ENCODE measurements at places on chromosomes 3 and 15.

GRCh38 chr3:127206154-127206553 is 13.2 kb downstream of the PRR23E start:
- no peak for DNase-seq

GRCh38 chr3:27165321-27165721 is 203.9 kb downstream of the NEK10 start:
- no peak for DNase-seq

DNA sequence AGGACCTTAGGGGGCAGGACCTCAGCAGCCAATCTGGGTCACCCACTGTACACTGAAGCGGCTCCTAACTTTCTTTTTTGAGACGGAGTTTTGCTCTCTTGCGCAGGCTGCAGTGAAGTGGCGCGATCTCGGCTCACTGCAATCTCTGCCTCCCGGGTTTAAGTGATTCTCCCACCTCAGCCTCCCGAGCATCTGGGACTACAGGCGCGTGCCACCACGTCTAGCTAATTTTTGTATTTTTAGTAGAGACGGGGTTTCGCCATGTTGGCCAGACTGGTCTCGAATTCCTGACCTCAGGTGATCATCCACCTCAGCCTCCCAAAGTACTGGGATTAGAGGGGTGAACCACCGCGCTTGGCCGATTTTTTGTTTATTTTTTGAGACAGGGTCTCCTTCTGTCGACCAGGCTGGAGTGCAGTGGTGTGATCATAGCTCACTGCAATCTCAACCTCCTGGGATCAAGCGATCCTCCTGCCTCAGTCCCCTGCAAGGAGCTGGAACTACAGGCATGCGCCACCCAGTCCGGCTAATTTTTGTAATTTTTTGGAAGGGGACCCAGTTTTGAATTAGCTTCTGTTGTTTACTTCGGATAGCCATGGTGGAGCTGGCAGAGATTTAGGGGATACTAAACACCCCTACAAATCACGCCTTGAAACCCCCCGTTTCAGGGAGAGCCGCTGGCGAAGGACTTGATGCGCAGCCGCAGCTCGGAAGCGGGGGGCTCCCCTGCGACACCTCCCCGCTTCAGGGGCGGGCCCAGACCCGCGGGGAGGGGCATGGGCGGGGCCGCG is 1.5 kb upstream of the CLK3 start:
- no peak for DNase-seq

DNA sequence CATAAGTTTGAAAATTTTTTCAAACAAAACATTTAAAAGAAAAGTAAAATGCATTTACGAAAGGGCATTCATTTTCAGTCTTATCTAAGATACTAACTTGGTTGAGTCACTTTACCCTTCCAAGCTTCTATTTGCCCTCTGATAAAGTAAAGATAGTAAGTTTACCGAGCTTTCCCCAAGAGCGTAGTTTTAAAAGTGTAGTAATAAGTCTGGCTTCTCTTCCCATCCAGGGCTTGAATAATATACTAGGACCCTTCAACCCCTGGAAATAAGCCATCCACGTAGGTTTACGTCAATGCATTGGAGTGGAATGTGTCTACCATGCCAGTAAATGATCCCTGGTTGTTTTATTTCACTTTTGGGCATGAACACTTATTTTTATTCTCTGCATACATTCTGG is 608.3 kb downstream of the NTRK3 start:
- DNase-seq, result no peak

DNA sequence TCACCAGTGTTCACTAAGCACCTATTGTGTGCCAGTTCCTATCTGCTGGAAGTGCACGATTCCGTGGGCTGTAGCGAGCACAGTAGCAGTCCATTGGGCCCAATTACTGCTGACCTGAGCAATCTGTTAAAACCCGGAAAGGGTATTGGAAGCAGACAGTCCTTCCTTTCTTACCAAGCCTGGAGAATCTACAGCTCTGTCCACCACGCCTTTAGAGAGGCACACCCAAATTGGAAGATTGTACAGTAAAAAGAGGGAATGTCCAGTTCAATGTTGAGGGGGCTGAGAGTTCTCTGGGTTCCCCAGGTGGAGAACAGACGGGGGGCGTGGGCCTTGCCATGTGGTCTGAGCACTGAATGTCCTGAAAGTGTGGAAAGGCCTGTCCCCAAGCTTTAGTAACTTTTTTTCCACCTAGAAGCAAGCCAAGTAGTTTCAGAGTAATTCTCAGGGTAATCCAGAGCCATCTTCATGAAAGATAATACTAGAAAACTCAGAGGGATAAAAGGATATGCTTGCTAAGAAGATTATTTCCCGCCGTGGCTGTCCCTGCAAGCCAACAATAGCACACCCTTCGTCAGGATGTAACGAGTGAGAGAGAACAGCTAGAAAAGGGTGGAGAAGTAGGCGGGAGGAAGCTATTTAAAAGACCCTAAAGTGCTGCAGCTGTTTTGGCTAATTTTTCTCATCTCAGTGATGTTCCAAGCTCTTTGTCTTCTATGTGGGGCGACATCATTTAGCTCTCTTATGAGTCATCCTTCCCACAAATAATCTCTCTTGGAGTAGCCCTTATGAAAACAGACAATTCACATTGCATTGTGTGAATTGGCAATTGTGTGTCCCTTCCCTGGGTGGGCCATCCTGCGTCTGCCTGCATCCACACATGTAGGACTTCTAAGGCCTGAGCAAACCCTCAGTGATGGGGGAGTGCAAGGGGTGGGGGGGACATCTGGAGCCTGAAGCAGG is 181.0 kb downstream of the ATG7 start:
- DNase-seq, result no peak

- DNase-seq, result peak; percentile 37
Observed at GRCh38 chr3:155753038-155753639, 8.3 kb upstream of the PLCH1 start.

DNA sequence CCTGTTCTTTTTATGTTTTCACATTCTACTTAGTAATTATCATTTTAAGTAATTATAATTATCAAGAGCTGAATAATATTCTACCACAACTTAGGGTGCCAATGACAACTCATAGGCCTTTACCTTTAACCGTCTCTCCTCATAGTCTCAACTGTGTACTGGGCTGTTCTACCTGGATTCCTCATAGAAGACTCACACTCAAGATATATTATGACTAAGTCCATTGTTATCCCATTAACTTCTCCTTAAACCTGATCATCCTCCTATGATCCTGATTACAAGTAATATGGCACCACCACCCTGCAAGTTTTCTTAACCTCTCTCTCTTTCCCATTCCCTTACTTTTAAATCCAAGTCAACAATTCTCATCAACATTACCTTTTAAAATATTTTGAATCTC is 285.9 kb upstream of the VEPH1 start:
- DNase-seq, result no peak

GRCh38 chr3:186080849-186081438 is 27.9 kb downstream of the ETV5 start:
- no peak for DNase-seq

DNA sequence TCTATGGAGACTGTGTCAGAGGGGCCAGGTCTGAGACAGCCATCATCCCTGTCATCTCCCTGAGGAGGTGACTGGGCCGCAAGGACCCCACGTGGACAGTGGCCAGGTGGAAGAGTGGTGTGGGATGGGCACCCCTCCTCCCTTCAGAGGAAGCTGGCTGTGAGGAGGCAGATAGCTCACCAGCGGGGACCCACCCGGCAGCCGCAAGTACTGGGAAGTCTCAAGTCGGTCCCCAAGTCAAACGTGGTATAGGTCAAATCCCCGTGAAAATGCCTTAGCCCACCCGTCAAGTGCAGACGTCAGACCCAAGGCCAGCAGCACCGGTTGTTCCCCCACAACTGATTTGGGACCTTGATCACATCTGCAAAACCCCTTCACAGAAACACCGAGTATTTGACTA is 12.3 kb upstream of the KLF13 start:
- no peak for DNase-seq

GRCh38 chr15:45468294-45468693 is 54.3 kb downstream of the SLC30A4 start:
- no peak for DNase-seq

DNA sequence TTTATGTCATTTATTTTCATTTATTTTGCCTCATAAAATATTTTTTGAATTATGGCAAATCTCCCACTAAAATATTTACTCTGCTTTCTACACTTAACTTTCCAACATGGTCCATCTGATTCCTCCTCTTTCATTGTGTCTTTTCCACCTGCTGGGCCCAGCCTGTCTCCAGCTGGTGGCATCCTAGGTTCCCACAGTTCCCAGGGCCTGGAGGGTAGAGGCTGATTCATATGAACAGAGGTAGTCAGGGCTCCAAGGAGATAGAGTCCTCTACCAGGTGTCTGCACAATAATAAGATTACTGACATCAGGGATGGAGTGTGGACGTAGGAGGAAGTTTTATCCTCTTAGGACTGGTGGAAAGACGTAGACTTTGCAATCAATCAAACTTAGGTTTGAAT is 14.3 kb downstream of the ZBTB38 start:
- DNase-seq, result no peak

DNA sequence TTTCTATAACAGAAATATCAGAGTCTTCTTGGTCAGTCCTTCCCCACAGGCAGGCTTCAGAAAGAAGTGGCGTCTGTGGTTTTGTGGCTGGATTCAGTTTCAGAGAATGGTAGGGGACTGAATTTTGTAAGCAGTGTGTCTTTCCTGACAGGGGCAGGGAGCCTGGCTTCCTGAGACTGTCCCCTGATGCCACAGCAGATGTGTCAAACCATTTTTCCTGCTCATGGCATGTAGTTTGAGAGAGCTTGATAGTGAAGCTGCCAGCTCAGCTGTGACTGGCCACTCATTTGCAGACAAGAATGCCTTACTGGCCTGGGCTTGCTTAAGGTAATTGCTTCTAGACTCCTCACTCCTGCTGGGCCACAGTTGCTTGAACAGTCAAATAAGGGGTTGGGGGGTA is 26.4 kb downstream of the LARS2 start:
- DNase-seq, result no peak

- DNase-seq, result peak; percentile 2
Observed at GRCh38 chr15:23038726-23039142, 635 bp downstream of the TUBGCP5 start.

- no peak for DNase-seq
Observed at GRCh38 chr3:113685956-113686721, 10.3 kb downstream of the USF3 start.

GRCh38 chr3:73624821-73625665 is at the start of gene PDZRN3:
Gene PDZRN3 (minus strand): TSS chr3:73624941.
- no peak for DNase-seq

DNA sequence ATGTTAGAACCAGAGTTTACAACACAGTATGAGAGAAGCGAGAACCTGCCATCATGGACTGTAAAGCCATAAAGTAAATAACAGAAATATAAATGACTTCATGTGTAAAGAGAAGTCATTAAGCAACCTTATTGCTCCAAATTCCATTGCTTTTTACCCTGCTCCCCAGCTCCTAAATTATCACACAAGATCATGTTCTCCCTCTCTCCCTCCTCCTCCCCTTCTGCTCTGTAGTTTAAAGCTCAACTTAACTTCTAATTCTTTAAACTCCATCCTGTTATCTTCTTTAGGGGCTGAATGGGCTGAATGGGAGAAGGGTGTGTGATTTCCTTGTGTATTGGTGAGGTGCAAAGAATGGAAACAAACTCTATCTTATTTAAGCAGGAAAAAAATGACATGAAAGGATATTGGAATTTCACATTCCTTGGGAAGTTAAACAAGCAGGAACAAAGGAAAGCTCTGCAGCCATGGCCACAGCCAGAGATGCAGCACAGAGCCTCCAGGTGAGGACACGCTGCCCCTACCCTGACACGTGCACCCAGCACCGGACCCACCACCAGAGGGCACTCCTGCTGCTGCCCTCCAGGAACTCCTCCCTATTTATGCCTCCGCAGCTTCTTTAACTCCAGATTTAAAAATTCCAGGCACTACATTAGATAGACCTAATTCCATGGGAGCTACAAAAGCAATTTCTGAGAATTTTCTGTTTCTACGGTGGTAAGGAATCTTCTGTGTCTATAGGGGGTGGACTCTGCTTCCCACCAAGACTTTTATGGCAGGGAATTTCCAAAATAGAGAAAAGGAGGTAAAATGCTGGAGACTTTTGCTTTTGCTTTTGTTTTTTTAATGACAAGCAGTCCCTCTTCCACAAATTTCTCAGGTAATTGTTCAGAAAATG is 76.9 kb upstream of the ABI3BP start:
- DNase-seq, result peak; percentile 54

GRCh38 chr15:52343831-52344230 is 48.2 kb upstream of the MYO5C start:
- DNase-seq, result no peak

- DNase-seq, result no peak
Observed at GRCh38 chr15:71781179-71781964, 29.0 kb upstream of the NR2E3 start.

GRCh38 chr3:191119415-191120295 is 79.4 kb upstream of the OSTN start:
- DNase-seq, result no peak

DNA sequence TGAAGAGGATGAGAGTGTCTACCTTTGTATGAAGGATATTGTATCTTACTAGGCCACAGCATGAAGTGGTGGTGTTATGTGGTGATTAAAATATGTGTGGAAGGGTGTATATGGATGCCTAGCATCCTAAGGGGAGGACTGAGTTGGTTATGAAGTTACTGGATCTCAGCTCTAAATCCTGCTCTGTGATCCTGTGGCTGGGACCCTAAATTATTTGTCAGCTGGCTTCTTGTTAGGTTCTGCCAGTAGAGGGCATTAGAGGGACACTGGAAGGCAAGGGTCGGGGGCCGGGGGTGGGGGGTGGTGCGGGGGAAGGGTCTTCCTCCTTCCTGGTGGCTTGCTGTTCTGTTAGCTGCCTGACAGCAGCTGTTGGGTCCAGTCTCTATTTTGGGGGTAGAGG is 34.9 kb downstream of the MORF4L1 start:
- DNase-seq, result no peak

DNA sequence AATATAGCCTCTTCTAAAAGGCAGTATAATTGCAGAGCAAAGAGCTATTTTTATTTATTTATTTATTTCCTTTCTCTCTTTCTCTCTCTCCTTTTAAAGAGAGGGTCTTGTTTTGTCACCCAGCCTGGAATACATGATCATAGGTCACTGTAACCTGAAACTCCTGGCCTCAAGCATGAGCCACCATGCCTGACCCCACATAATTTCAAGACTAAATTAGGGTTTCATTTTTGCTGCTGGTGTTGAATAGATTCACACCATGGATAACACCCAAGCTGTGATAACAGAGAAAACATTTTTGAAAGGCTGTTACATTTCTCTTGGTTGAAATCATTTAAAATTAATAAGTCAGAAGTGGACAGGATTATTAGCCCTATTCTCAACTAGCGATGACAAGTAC is 131.6 kb downstream of the LEKR1 start:
- DNase-seq, result no peak
